Natural killer cell treated with Interleukin-12 subunit alpha and Interleukin-12 subunit beta and Interleukin-15 and Interleukin-18, amount 100 ng/mL, for 72 hours (primary cell): ENCODE measurements at places on chromosomes 1 and 21.

GRCh38 chr1:148318904-148319242 is 164.2 kb downstream of the PPIAL4G start:
- H3K27me3 ChIP-seq = peaks cover 31% of the 10 kb centered on the region
- DNase-seq = no peak
- H3K4me3 ChIP-seq = peak overlapping the region; percentile 98
- H3K4me1 ChIP-seq = peaks cover 37% of the 10 kb centered on the region
- peak overlapping the region; percentile 30 for H3K27ac ChIP-seq
- H3K36me3 ChIP-seq = peaks cover 4% of the 10 kb centered on the region

DNA sequence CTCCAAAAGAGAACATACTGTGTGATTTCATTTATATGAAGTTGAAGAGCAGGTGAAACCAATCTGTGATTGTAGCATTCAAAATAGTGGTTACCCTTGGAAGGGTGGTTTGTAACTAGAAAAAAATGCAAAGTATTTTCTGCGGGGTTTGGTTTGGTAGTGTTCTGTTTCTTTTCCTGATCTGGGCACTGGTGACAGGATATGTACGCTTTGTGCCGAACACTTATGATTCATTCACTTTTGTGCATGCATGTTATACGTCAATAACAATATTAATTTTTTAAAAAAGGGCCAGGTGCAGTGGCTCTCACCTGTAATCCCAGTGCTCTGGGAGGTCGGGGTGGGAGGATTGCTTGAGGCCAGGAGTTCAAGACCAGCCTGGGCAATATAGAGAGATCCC is 63.8 kb downstream of the CD34 start:
- no peak for DNase-seq
- no peaks in the 10 kb centered on the region for H3K36me3 ChIP-seq
- H3K4me1 ChIP-seq = peaks cover 61% of the 10 kb centered on the region
- H3K27me3 ChIP-seq = no peaks in the 10 kb centered on the region
- H3K27ac ChIP-seq = no peak overlapping the region

DNA sequence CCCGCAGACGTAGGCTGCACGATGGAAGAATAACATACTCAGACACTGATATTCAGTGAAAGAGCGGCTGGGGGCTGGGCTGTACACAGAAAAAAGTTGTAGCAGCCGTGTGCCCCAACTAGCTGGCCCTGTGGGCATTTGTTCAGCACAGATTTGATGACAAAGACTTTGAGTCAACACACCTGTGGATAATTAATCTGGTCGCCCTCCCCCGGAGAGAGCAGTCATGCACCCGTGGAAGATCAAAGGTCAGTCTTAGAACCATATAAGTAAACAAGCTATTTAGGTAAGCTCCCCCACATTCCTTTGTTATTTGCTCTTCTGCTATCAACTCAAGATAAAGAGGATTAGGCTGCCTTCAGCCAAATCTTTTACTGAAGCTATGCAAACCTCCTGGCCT is 148.4 kb upstream of the HMCN1 start:
- H3K4me1 ChIP-seq = peaks cover 3% of the 10 kb centered on the region
- H3K27ac ChIP-seq = no peak overlapping the region
- DNase-seq = no peak
- H3K27me3 ChIP-seq = no peaks in the 10 kb centered on the region
- H3K36me3 ChIP-seq = peaks cover 10% of the 10 kb centered on the region

DNA sequence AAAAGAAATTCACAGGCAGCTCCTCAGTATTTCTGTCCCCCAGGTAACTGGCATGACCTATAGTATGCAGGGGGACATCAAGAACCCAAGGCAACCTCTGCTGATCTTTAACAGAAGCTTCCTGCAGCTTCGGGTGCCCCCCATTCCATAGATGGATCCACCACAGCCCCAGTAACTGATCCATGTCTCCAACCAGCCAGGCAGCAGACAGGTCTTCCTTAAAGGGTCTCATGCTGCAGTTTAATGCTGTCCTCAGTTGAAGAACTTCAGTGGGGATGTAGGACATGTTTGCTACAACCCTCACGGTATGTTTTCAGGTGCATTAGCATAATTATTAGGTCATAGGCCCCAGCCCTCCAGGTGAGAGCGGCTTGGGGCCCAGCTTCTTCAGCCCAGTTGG is 90.9 kb upstream of the OLIG2 start:
- no peak overlapping the region for H3K4me3 ChIP-seq
- peaks cover 13% of the 10 kb centered on the region for H3K27me3 ChIP-seq
- peaks cover 37% of the 10 kb centered on the region for H3K4me1 ChIP-seq
- no peaks in the 10 kb centered on the region for H3K36me3 ChIP-seq

DNA sequence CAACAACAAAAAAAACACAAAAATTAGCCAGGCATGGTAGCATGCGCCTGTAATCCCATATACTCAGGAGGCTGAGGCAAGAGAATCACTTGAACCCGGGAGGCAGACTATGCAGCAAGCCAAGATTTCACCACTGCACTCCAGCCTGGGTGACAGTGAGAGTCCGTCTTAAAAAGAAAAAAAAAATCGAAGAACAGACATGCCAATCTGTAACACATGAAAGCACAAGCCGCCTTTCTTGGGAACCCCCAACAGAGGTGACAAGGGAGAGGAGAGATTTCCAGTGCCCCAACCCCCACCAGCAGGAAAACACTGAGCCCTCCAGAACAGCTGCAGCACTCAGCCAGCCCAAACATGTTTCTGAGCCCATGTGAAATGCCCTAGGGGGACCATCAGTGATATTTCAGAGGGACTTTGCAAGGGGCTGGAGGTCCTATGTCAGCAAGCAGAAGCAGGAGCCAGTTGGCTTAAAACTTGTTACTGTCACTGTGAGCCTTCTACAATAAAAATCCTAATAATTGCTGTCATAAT is 14.2 kb upstream of the EFNA1 start:
- H3K4me1 ChIP-seq = no peaks in the 10 kb centered on the region
- no peak overlapping the region for H3K4me3 ChIP-seq
- no peak for DNase-seq
- no peaks in the 10 kb centered on the region for H3K36me3 ChIP-seq
- no peaks in the 10 kb centered on the region for H3K27me3 ChIP-seq

GRCh38 chr21:38289705-38290485 is 33.1 kb downstream of the KCNJ15 start:
- H3K36me3 ChIP-seq = no peaks in the 10 kb centered on the region
- no peak for DNase-seq
- H3K4me3 ChIP-seq = no peak overlapping the region
- no peak overlapping the region for H3K27ac ChIP-seq
- H3K27me3 ChIP-seq = peaks cover 16% of the 10 kb centered on the region
- peaks cover 3% of the 10 kb centered on the region for H3K4me1 ChIP-seq

- no peak for DNase-seq
- no peaks in the 10 kb centered on the region for H3K4me1 ChIP-seq
Observed at GRCh38 chr1:99551812-99552614, 93.9 kb upstream of the PALMD start.

DNA sequence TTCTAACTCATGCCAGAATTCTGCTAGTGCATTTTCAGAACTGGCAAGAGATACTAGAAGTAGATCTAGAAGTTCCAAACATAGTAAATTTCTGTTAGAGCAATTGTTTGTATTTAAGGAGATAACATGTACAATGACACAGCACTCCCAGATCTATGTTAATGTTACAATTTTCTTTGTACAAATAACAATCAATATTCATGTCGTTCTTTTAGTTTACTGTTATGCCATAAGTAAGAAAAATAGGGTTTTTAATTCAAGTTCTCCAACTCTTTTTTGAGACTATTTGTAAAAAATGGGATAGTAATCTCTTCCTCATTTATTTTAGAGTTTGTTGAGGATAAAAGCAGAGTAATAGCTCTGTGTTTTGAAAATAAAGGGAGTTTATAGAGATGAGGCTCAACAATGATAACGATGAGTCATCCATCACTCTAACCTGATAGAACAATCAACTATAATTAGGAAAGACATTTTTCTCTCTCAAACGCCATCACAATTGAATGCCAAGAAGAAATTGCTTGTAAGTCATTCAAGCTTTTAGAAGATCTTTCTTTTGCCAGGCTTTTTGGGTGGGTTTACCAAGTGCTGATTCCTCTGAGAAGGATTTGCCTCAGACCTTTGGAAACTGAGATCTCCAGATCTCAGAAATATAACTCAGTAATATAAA is 638 bp downstream of the CD84 start:
- peak overlapping the region; percentile 76 for H3K4me3 ChIP-seq
- peaks cover 6% of the 10 kb centered on the region for H3K36me3 ChIP-seq

DNA sequence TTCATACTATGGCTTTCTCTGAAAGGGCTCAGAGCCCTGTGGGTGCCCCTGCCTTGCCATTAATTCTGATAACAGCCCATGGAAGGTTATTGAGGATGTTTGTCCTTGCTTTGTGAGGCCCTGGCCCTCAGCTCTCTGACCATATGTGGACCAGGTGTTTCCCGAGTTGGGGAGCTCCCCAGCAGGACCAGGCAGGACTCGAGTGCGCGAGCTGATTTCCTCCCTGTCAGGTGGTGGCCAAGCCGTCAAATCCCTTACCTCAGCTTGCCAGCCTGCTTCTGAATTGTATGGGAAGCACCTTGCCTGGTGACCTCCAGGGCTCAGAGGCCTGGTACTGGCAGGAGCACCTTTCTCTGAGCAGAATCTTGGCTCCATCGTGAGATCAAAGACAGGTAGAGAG is 17.9 kb upstream of the SDE2 start:
- H3K36me3 ChIP-seq = no peaks in the 10 kb centered on the region
- no peak for DNase-seq
- H3K4me1 ChIP-seq = no peaks in the 10 kb centered on the region

GRCh38 chr1:161206411-161207140 is 4.4 kb downstream of the NDUFS2 start:
- H3K4me3 ChIP-seq = no peak overlapping the region
- DNase-seq = peak; percentile 55
- peak overlapping the region; percentile 66 for H3K27ac ChIP-seq
- peaks cover 25% of the 10 kb centered on the region for H3K36me3 ChIP-seq
- no peaks in the 10 kb centered on the region for H3K27me3 ChIP-seq
- H3K4me1 ChIP-seq = peaks cover 32% of the 10 kb centered on the region

DNA sequence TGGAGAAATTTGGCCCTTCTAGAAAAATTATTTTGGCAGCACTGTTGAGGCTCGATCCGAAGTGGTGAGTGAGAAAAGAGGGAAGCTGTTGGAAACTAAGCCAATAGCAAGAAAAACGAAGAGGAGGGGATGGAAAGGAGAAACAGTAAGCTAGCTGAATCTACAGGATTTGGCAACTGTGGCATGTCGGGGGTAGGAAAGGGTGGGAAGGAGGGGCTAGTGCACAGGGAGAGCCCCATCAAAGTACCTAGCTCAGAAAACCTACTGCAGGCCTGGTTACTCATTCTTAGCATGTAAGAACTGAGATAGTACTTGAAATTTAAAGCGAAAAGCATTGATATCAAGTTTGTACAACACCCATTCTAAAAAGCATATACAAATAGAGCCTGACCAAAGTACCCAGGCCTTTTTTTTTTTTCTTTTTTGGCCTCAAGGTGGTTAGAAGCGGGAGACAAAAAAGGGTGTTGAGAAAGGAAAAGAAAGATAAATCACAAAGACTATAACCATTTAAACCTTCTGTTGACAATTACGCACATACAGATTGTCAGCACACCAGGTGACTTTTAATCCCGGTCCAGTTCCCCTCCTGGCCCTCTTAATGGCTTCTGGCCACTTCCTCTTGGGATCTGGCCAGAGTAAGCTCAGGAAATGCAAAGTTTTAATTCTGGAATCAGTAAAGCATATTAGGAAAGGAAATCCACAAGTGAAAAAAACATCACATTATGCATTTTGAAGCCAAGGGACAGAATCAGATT is 50.4 kb downstream of the SLC16A1 start:
- H3K27ac ChIP-seq = no peak overlapping the region
- H3K36me3 ChIP-seq = no peaks in the 10 kb centered on the region
- H3K4me3 ChIP-seq = no peak overlapping the region
- peaks cover 7% of the 10 kb centered on the region for H3K4me1 ChIP-seq
- DNase-seq = no peak

GRCh38 chr1:30732277-30732996 is 9.1 kb upstream of the MATN1 start:
- H3K27ac ChIP-seq = no peak overlapping the region
- peaks cover 12% of the 10 kb centered on the region for H3K36me3 ChIP-seq
- DNase-seq = no peak
- H3K4me3 ChIP-seq = no peak overlapping the region
- peaks cover 41% of the 10 kb centered on the region for H3K4me1 ChIP-seq

DNA sequence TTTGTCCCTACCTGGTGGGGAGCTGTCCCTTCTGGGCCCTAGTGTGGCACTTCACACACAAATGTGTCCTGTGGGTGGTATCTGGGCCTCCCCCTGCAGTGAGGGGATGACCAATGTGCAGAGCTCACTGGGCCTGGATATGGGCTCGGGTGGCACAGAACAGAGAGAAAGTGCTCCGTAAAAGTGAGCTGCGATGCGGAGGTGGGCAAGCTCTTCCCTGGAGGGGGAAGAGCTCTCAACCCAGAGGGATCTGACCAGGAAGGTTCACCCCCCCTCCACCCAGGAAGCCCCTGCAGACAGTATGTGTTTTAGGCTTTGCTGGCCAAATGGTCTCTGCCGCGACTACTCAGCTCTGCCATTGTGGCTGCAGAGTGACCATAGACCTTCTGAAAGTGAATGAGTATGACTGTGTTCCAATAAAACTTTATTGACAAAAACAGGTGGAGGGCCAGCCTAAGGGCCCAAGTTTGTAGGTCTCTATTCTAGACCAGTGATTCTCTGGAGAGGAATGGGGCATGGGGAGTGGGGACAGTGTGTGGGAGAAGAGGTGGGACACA is 8.6 kb upstream of the ITGB2 start:
- no peak for DNase-seq
- peak overlapping the region; percentile 86 for H3K4me3 ChIP-seq
- H3K4me1 ChIP-seq = peaks cover 67% of the 10 kb centered on the region
- no peaks in the 10 kb centered on the region for H3K36me3 ChIP-seq
- no peaks in the 10 kb centered on the region for H3K27me3 ChIP-seq

DNA sequence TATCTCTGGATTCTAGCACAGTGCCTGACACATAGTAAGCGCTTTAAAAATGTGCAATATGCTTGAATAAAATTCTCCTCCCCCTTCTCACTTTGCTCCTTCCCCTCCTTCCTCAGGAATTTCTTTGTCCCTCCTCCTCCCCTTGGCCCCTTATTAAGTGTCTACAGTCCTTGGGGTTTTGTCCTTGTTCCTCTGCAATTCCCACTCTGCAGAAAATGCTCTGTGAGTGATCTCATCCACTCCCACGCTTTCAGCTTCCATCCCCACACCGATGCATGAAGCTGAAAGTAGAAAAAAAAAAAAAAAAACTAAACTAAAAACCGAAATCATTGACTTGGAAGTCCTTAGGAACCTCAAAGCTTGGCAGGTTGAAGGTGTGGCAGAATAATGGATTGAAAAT is 273.6 kb downstream of the RRAGC start:
- no peak for DNase-seq
- no peaks in the 10 kb centered on the region for H3K36me3 ChIP-seq
- H3K4me1 ChIP-seq = no peaks in the 10 kb centered on the region
- H3K27ac ChIP-seq = no peak overlapping the region
- H3K27me3 ChIP-seq = peaks cover 16% of the 10 kb centered on the region
